Central memory CD4-positive, alpha-beta T cell (primary cell): ENCODE measurements at places on chromosomes 11 and 22.

DNA sequence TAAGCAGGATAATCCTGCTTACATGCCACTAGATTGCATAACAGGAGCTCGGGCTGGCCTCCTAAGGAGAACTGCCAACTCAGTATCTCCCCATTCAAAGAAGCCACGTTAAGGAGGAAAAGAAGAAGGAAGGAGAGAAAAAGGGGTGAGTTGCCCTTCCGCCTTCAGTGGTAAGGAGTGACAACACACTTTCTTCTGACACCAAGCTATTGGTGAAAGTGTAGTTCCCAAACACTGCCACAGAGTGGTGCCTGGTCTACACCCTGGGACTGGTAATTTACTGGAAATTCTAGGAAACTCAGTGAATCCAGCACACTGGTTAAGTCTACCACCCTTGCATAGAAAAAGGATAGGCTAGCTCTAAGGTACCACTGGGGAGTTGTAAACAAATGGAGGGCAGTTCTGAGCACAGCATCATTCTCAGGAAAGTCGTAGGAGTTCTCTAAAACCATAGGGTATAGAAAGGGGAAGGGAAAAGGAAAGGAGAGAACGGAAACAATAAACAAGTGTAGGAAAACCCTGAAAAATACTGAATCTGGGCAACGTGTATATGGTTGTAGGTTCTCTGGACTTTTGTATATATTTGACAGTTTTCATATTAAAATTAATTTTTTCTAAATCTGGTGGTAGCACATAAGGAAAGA, 58.2 kb downstream of the RRAS2 start:
- peak; percentile 38 for DNase-seq

DNA sequence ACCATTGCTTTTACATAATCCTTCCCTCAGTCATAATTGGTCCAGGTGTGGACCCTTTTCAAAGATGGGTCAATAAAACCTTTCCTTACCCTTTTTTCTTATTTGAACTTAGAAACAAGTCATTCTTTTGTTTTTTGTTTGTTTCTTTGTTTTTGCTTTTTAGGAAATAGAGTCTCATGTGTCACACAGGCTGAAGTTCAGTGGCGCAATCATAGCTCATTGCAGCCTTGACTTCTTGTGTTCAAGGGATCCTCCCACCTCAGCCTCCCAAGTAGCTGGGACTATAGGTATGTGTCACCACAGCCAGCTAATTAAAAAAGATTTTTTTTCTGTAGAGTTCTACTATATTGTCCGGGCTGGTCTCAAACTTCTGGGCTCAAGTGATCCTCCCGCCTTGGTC, 9.4 kb upstream of the PHOX2A start:
- DNase-seq: no peak

DNA sequence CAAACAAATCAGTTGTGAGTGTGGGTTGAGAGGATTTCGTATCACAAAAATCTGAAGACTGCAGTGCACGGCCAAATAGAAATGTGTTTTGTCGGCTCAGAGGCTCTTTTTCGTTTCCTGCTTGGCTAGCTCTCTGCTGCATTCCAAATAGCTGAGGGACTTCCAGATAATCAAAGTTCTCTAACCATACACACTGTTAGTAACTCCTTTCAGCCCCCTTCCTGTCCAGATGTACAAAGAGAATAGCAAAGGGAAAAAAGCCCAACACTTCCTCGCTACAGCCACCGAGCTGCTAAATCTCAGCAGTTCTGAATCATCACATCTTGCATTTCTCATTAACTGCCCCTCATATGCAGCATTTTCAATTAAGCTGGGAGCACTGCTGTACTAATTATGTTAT, 203.1 kb downstream of the TENM4 start:
- no peak for DNase-seq

DNA sequence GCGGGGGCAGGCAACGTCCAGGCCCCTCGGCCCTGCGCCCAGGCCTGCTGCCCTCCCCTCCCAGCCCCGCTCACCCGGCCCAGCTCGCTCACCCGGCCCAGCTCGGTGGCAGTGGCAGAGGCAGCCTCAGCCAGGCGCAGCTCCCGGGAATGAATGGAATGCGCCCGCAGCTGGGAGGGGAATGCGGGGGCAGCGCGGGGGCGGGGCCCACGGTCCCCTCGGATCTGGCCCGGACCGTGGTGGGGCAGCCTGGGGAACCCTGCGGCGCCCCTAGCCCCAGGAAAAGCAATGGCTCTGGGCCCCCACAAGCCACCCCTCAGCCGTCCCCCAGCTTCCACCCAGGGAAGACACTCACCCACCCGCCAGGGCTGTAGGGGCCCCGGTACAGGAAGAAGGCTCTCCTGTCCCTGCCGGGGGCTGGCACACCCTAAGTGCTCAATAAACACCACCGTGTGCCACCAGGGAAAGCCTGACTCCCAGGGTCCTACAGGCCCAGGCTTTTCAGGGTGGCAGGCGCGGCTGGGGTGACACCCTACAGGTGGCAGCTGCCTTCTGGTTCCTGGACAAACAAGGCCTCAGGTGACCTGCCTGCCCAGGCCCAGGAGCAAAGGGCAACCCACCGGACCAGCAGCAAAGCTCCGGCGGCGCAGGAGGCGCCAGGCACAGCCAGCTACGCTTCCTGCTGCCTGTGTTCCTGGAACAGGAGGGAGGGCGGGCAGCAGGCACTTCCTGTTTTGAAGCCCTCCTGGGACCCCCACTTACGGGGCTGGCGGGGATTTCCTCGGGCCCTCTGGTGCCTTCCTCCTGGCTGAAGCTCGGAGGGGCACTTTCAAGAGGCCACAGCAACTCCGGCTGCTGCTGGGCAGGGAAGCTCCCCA, 13.8 kb downstream of the PLXNB2 start:
- DNase-seq: no peak

DNA sequence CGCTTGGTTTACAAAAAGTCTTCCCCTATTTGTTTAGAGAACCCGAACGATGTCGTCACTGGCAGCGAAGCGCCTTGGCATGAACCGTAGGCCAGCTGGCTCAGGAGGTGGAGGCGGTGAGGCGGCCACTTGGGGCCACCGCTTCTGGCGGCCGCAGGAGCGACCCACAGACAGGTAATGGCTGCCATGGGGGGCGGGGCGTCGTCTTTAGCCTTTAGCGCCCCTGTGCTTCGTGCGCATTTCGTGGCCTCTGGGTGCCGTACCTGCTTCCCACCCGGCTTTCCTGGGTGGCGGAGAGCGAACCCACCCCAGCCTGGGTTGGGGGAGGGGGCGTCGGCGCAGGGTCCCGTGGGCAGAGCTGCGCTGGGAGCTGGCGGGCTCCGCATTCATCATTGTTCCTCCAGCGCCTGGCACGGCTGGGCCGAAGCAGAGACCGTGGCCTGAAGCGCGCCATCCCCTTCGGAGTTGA, 469 bp upstream of the OSBP2 start:
- DNase-seq: peak; percentile 33

- no peak for DNase-seq
Measured at GRCh38 chr11:47436726-47437125, 10.5 kb upstream of the PSMC3 start.

- no peak for DNase-seq
Measured at GRCh38 chr11:97263183-97263858, 873.5 kb downstream of the JRKL start.
